Glutamatergic neuron (in vitro differentiated cells): ENCODE measurements at places on chromosomes 4 and X. TPM values are rescaled to one million over a fixed set of nuclear protein-coding genes. Genes with fewer than 3 reads are reported as not detected.

DNA sequence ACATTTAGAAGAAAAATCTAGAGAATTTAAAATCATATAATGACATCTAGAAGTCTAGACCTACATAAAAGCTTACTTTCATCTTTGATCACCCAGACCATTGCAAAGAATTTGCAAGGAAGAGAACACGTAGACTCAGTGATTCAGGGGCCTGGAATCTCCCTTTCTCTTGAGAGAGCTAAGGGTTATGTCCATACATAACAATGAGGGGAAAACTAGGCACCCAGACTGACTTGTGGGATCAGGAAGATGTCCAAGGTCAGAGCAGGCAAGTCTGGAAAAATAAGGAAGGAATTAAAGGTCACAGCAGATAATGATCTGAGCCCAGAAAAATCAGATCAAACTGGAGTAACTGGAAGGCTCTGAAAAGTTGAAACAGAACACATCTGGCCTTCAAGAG is 198.4 kb upstream of the SFRP2 start:
- H3K36me3 ChIP-seq = no peaks in the 10 kb centered on the region
- DNase-seq = no peak
- no peak overlapping the region for H3K4me3 ChIP-seq
- H3K4me1 ChIP-seq = no peaks in the 10 kb centered on the region
- H3K27me3 ChIP-seq = peaks cover 1% of the 10 kb centered on the region

The IQSEC2 gene
- 1.6 TPM for total RNA-seq

- peak overlapping the region; percentile 82 for H3K4me3 ChIP-seq
- peak overlapping the region; percentile 52 for H3K27ac ChIP-seq
- H3K4me1 ChIP-seq = no peaks in the 10 kb centered on the region
- DNase-seq = peak; percentile 89
- no peaks in the 10 kb centered on the region for H3K27me3 ChIP-seq
- no peaks in the 10 kb centered on the region for H3K36me3 ChIP-seq
Measured at GRCh38 chrX:118839334-118839958, 15.8 kb downstream of the ZCCHC12 start.

- H3K27ac ChIP-seq = peak overlapping the region; percentile 43
- no peaks in the 10 kb centered on the region for H3K27me3 ChIP-seq
- no peak overlapping the region for H3K4me3 ChIP-seq
Measured at GRCh38 chrX:100120956-100121355, 289.1 kb downstream of the PCDH19 start.

The GLRA3 gene
- not detected for total RNA-seq

DNA sequence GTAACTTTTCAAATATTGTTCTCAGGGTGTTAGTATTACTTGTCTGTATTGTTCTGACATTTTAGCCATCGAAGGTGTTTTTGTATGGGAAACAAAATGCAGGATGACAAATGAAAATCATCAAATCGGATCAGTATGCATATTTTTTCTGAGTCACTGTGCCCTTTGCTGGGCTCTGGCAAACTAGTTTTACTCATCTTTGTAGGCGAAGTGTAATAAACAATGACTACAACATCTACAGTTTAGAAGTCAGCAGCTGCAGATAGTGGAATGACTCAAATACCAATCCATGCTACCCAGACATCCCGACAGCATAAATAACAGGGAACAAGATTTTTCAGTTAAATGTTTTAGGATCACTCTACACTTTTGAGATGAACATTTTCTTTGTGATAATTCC is 557.3 kb upstream of the TENM3 start:
- no peak overlapping the region for H3K27ac ChIP-seq
- H3K36me3 ChIP-seq = no peaks in the 10 kb centered on the region
- no peak for DNase-seq

The MAGEA8 gene
- not detected for total RNA-seq

The MSANTD1 gene
- total RNA-seq = 2.6 TPM

The FABP2 gene
- not detected for total RNA-seq

GRCh38 chr4:26607776-26608175 is 23.9 kb downstream of the TBC1D19 start:
- H3K27ac ChIP-seq = no peak overlapping the region
- DNase-seq = no peak
- H3K36me3 ChIP-seq = no peaks in the 10 kb centered on the region
- no peaks in the 10 kb centered on the region for H3K27me3 ChIP-seq

GRCh38 chrX:71464968-71465367 is 67.9 kb upstream of the OGT start:
- no peak for DNase-seq
- no peak overlapping the region for H3K4me3 ChIP-seq
- no peaks in the 10 kb centered on the region for H3K27me3 ChIP-seq
- H3K4me1 ChIP-seq = no peaks in the 10 kb centered on the region

DNA sequence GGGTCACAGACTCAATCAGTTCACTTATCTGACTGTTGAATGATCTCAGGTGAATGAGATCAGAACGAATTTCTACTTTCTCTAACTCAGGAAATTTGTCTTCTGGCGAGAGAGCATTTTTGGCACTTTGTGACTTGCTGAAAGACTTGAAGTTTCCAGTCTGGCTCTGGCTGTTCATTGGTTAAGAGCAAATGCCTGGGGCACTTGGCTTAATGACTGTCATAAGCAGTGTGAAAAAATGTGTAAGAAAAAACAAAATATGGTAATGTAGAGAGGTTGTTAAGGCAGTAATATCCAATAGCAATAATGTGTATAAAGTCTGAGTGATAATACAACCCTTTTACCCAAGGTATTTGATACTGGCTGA is 71.3 kb upstream of the PGRMC2 start:
- no peak overlapping the region for H3K4me3 ChIP-seq
- no peak overlapping the region for H3K27ac ChIP-seq
- no peaks in the 10 kb centered on the region for H3K27me3 ChIP-seq
- no peak for DNase-seq
- no peaks in the 10 kb centered on the region for H3K36me3 ChIP-seq

DNA sequence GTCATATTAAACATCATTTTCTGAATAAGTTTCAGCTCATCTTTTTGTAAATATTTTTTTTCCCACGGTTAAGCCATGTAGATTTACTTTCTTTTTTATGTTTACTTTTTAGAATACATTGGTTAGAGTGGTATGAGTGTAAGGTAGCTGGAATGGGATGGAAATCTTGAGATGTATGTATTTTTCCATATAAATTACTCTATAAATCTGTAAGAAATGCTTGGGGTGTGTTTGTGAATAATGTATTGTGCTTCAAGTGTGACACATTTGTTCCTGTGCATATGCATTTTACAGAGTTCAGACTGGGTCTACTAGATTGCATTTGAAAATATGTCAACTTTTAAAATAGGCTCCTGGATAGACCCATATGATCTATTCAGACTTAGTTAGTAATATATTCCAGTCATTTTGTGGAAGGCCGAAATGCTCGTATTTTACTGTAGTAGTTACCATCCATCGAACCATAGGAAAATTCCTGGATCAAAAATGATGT is 756.8 kb downstream of the RAPGEF2 start:
- no peaks in the 10 kb centered on the region for H3K36me3 ChIP-seq
- H3K27me3 ChIP-seq = peaks cover 2% of the 10 kb centered on the region
- H3K27ac ChIP-seq = no peak overlapping the region
- no peak for DNase-seq
